ENCODE measurements at places on chromosomes 16 and 17.

- DNase-seq, result no peak
These were observed 400.2 kb downstream of the SEC14L1 start for GRCh38 chr17:77540975-77541374.

DNA sequence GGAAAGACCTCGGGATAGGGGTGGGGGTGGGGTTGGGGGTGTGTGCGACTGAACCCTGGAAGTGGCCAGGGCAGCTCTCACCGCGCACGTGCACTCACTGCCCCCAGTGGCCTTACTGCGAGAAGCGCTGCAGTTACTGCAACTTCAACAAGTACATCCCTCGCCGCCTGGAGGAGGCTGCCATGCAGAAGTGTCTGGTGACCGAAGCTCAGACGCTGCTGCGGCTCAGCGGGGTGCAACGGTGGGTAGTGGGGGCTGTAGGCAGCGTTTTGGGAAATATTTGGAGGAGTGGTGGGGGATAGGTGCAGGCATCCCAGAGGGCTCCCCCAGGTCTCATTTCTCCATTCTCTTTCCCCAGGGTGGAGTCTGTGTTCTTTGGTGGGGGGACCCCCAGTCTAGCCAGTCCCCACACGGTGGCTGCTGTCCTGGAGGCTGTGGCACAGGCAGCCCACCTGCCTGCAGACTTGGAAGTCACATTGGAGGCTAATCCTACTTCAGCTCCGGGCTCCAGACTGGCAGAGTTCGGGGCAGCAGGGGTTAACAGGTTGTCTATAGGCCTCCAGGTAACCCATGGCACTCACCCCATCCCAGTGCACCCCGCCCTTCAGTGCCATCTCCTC is 972 bp downstream of the RSAD1 start:
- peak; percentile 47 for DNase-seq

DNA sequence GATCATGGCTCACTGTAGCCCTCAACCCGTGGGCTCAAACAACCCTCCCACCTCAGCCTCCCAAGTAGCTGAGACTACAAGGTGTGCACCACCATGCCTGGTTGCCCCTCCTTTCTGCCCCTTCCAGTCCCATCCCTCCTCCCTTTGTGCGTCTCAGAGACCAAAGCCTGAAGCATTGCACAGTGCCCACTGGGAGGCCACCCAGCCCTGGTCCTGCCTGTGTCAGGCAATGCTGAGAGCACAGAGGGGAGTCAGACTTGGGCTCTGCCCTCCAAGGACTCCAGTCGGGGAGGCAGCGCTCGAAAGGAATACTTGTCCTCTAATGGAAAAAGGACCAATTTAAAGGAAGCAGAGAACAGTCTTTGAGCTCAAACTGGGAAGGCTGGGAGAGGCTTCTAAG is 20.4 kb downstream of the RAI1 start:
- DNase-seq, result no peak

GRCh38 chr17:2195729-2196128 is 107.9 kb downstream of the SMG6 start:
- DNase-seq, result no peak

DNA sequence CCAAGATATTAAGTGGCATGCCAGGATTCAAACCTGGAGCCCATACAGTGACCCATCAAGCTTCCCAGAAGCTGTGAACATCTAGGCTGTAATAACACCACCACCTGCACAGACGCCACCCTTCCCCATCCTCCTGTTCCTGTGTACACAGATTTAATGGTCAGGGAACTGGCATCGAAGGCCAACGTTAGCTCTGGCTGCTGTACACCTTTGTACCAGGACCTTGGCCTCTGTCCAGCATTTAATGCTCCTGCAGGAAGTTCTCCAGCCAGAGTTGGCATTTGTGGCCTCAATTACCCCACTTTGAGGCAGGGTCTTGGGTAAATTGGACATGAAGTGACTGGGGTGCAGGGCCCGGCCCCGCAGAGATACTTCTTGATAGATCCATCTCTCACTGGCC is 49.3 kb downstream of the SCNN1B start:
- no peak for DNase-seq

- DNase-seq, result no peak
These were observed 31.2 kb downstream of the XYLT1 start for GRCh38 chr16:17439580-17439979.

GRCh38 chr17:6775871-6776405 is at the start of gene FBXO39:
Gene FBXO39, plus strand, starts transcription at chr17:6776215. Its CDS starts 3,654 bp downstream, at chr17:6779869.
- DNase-seq, result no peak

DNA sequence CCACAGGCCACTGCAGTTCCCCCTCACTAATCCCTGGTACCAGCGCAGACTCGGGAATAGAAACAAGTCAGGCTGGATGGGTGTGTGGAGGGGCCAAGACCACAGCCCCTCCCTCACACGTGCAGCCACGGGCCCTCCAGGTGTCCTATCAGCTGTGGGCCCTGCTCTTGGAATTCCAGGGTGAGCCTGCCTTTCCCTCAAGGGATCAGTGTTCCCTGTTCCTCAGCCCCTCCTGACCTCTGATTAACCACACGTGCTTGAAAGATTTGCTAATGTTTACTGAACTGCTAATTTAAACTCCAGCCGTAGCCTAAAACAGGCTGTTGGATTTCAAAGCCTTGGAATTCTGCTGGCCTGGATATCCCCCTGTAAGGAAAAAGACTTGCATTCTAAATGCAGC is 146.4 kb downstream of the SOCS1 start:
- no peak for DNase-seq

DNA sequence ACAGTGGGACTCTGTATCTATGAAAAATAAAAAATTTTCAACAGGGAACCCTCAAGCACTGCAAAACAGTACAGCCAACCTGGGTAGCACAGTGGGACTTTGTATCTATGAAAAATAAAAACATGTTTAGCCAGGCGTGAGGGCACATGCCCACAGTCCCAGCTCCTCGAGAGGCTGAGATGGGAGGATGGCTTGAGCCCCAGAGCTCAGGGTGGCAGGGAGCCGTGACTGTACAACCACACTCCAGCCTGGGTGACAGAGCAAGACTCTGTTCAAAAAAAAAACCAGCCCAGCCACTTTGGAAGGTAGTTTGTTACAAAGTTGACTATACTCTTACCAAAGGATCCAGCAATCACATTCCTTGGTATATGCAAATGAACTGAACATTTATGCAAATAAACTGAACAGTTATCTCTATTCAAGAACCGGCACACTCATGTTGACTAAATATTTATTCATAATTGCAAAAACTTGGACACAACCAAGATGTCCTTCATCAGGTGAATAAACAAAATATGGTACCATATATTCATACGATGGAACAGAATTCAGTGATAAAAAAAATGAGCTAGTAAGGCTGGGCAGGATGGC is 5.2 kb downstream of the RPH3AL start:
- no peak for DNase-seq

DNA sequence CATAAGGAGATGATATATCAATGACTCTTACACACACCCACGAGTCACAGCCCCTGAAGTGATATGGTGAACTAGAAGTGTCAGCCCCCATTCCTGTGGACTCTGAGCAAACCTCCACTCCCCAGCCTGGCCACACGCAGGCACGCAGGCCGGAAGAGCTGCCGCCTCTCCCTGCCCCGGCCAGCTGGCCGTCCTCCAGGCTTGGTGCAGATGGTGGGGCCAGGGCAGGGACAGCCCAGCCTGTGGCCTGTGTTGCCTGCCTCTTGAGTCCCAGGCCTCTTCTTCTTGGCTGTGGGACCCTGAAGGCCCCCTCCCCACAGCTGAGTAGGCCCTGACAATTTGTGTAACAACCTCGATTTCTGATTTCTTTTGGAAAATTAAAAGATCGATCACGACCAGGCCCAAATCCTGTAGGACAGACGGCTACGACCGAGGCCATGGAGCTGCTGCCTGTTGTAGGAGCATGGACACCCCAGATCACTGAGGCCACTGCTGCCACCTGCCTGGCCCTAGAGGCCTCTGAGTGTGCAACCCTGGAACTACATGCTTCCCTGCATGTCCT is 10.0 kb upstream of the MPRIP start:
- no peak for DNase-seq

DNA sequence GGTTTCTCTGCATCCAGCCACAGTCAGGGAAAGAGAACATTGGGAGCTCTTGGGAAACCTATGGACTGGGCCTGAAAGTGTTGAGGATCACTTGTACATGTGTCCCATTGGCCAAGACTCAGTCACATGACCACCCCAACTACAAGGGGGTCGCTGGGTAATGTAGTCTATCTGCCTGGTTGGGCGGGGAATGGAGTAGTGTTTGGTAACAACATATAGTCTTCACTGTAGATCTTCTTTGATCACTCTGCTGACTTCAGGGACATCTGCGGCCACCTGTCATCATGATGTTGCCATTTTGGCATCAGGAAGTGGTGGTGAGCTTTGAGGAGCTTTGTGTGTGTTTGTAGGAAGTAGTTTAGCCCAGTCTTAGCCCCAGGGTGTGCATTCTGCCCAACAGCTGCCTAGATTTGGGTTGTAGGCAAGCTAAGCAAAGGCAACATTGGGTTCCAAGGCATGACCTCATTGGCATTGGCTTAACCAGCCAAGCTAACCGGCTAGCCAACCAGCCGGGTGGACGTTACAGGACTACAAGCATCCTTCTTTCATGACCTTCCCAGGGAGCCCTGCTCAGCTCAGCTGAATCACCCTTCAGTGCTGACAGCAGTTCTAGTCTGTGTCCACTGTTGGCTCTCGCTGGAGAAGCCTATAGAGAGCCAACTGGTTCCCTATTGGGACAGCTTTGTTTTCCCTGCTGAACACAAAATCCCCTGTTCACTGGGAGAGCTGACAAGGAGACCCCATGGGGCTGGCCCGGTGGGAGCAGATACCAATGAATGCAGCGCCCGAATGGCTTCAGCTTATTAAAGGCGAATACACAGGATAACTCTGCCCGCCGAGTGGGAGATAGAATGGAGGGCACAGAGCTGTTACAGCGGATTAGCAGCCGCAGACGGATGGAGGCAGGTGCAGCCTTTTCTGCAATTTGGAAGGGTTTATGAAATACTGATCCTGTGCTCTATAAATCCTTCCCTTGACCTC is 178.6 kb downstream of the NTN1 start:
- DNase-seq, result no peak

DNA sequence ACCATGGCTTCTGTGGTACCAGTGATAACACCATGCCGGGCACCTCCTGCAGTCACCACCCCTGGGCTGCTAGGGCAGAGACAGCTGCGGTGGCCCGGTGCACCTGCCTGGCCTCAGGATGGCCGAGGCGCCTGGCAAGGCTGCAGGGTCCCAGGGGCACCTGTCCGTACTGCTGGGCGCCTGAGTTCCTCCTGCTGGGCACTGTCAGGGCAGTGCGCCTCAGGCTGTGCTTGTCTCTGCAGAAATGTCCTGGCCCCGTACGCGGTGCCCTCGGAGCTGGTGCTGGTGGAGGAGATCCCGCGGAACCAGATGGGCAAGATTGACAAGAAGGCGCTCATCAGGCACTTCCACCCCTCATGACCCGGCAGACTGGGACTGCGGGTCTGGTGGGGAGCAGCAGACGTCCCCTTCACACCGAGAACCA is 17.7 kb upstream of the CDH15 start:
- DNase-seq, result no peak

DNA sequence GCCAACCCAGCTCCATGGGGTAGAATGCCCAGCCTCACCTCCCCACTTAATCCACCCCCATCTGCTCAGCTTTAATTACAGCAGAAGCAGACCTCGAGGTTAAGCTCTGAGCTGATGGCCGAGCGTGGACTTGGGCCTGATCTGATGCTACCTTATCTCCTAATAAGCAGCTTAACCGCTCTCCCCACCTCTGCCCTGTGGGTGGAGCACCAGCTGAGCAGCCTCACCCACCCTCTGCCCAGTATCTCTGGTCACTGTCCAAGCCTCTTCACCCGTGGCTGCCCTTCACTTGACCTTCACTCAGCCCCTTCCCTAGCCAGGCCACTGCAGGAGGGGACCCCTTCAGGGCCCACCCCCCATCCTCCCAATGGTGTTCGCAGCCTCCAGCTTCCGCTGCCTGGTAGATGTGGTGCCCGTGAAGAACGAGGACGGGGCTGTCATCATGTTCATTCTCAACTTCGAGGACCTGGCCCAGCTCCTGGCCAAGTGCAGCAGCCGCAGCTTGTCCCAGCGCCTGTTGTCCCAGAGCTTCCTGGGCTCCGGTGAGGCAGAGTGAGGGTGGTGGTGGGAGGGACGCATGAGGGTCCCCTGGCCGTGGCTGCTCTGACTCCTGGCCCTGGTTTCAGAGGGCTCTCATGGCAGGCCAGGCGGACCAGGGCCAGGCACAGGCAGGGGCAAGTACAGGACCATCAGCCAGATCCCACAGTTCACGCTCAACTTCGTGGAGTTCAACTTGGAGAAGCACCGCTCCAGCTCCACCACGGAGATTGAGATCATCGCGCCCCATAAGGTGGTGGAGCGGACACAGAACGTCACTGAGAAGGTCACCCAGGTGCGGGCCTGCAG is 6.8 kb downstream of the KCNH6 start:
- no peak for DNase-seq

DNA sequence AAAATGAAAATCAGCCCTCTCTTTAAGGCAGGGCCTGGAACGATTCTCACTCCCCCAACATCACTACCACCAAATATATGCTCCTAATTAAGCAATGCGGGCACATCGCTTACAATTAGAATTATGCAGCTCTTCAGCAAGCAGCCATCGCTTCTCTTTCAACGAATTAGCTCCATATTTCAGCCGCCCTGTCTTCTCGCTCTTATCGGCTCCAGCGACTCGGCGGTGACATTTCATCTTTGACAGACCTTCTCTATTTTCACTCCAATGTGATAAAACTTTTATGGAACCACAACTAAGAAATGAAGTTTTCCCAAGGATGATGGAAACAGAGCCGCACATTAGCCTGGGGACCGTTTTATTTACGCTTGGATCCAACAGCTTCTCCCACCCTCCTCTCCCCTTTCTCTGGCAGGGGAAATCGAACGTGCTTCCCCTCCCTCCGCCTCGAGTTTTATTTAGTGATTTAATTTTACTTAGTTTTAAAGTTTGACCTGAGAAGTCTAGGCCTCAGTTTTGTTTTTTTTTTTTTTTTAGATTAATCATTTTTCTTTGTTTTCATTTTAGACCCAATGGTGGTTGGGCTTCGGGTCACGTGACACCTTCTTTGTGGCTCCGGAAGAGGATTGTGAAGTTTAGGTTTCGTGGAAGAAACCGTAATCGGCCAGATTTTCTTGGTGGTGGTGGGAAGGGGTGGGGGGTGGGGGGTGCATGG is 3.1 kb upstream of the HOXB2 start:
- DNase-seq, result no peak

- DNase-seq, result no peak
These were observed 2.9 kb upstream of the P2RX1 start for GRCh38 chr17:3919123-3919624.

GRCh38 chr16:85557083-85557970 is 55.8 kb upstream of the GSE1 start:
- DNase-seq, result no peak

GRCh38 chr16:50384500-50385135 is 15.8 kb upstream of the BRD7 start:
- DNase-seq, result no peak

DNA sequence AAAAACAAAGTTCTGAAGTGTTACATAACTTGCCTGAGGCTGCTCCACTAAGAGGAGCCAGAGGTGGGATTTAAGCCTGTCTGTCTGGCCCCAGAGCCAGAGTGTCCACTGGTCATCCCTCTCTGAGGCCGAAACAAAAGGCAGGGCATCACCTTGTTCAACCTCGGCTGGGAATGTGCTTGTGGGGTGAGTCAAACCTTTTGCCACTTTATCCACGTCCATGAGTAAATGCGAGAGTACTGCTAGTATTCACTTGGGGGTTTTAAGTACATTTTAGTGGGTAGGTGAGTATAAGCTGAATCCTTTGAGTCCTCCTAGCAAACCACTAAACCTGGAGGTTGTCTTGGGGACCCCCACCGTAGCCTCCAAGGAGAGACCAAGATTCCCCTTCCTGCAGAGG is 103.5 kb downstream of the STX8 start:
- no peak for DNase-seq

GRCh38 chr16:84115919-84116719 is 623 bp downstream of the MBTPS1 start:
- no peak for DNase-seq
